ENCODE measurements at places on chromosomes 7 and 10.

DNA sequence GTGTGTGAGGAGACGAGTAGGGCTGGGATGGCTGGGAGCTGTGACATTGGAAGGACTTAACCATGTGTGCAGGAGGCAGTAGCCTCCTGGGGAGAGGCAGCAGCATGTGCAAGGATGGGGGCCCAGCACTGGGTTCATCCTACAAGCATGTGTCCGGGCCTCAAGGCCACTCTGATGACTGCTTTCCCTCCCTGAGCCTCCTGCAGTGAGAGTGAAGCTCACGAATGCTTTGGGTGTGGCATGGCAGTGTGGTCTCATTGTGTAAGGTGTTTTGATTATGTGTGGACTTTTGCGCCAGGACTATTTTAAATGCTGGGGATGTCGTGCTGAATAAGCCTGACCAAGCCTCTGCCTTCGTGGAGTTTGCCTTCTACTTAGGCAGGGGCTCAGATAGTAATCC, 122.0 kb upstream of the INSYN2A start:
- no peak for DNase-seq

DNA sequence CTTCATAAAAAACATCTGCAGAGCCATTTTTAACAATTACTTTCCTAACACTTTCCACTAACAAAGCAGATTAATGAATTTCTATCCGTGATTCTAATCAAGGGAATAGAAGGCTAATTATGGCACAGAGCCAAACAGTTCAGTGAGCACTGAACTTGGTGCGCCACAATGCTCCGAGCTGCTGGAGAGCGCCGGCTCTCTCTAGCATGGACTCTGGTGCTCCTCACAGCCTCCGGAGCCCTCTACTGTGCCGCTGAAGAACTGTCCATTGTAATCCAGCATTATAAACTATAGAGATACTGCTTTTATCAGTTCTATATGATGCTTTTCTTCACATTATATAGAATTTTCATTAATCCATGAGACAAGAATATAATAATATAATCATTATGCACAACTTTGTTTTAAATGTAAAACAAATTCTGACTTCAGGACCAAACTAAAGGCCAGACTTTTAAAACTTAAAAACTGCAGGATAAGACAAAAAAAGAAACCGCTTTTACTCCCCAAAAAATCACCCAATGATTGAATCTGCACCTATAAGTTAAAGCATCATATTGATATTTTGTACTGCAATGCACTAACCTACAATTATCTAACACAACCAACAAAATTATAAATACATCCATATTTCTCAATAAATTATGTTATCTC, 123.6 kb downstream of the RNF32 start:
- DNase-seq = no peak

- no peak for DNase-seq
These were observed 126.1 kb downstream of the TNS3 start for GRCh38 chr7:47455872-47456185.

DNA sequence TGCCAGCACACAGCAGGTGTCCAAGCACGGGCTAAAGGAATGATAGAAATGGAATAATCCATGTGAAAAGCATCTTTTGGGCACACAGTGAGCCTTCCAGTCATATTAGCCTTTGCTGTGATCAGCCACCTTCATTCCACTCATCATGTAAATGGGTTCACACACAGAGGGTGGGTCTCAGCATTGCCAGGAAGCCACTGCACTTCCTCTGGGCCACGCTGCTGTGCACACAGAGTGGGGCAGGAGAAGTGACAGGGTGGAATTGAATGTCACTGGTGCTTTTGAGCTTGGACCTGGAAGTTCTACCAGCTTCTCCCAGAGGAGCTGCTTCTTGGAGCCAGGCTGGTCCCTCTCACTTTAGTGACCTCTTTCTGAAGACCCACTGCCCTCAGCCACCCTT, 203.5 kb downstream of the USP6NL start:
- no peak for DNase-seq

- no peak for DNase-seq
These were observed 17.0 kb upstream of the ZMIZ1 start for GRCh38 chr10:79051766-79052165.

- no peak for DNase-seq
These were observed 330.8 kb downstream of the DPP6 start for GRCh38 chr7:154383045-154383444.

GRCh38 chr10:85847085-85847484, 519.5 kb downstream of the GRID1 start:
- no peak for DNase-seq

GRCh38 chr10:91049988-91050360, 129.1 kb upstream of the ANKRD1 start:
- DNase-seq = no peak

DNA sequence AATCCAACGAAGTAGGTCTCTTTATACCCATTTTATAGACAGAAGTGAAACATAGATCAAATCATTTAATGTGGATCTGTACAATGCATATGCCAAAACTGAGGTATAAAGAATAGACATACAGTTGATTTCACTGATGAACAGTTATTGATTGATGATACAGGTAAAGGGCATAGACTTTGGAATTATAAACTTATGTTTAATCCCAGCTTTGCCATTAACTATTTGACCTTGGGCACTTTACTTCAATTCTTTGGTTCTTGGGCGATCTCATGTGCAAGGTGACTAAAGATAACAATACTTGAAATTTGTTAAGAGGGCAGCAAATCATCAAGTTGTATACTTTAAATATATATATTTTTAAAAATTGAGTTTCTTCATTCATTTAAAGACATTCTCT, 28.6 kb downstream of the FRA10AC1 start:
- no peak for DNase-seq

GRCh38 chr10:76624470-76624869, 1013.1 kb downstream of the KCNMA1 start:
- no peak for DNase-seq

- no peak for DNase-seq
These were observed 118.7 kb upstream of the SEC61G start for GRCh38 chr7:54877683-54878082.

GRCh38 chr7:121901026-121901425, 28.1 kb downstream of the PTPRZ1 start:
- DNase-seq = no peak

GRCh38 chr10:33571616-33572015, 237.1 kb upstream of the NRP1 start:
- no peak for DNase-seq

- DNase-seq = no peak
These were observed 214.4 kb upstream of the CELF2 start for GRCh38 chr10:10803278-10803677.

GRCh38 chr7:93575555-93576399, 1.3 kb upstream of the CALCR start:
- DNase-seq = no peak

GRCh38 chr10:1410032-1410431, 327.3 kb downstream of the ADARB2 start:
- no peak for DNase-seq

DNA sequence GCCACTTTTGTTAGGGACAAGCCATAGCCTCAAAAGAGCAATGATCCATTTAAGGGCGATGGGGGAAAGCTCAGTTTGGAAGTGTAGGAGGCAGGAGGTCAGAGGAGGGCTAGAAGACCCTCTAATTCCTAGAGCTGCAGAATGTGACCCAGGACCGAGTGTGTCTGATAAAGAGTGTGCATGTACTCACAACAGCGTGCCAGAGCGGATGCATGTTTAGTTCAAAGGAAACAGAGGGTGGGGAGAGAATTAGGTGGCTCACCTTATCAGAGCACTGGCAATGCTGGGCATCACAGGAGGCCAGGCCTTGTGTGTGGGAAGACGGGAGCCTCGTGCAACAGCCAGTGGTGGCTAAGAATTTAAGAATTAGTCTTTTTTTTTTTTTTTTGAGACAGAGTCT, 133.9 kb upstream of the COBL start:
- no peak for DNase-seq

DNA sequence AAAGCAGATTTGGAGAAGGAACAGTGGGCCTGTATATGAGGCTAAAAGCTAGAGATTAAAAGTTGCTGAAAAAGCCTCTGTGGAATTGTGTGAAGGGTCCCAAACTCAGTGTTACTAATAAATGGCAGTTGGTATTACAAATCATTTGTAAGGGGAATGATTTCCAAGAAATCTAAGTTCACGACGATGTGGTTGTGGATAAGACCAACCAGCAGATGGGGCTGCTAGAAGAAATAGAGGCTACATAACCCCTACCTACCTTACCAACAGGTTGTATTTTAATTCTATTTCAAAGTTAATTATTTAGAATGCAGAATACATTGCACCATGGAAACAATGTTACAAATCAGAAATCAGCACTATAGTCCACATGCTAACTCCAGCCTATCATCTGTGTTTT, 377.1 kb downstream of the HPSE2 start:
- DNase-seq = no peak

- no peak for DNase-seq
These were observed 147.3 kb downstream of the NRCAM start for GRCh38 chr7:108308903-108309302.

GRCh38 chr10:84789026-84789425, 460.6 kb downstream of the CCSER2 start:
- DNase-seq = no peak

DNA sequence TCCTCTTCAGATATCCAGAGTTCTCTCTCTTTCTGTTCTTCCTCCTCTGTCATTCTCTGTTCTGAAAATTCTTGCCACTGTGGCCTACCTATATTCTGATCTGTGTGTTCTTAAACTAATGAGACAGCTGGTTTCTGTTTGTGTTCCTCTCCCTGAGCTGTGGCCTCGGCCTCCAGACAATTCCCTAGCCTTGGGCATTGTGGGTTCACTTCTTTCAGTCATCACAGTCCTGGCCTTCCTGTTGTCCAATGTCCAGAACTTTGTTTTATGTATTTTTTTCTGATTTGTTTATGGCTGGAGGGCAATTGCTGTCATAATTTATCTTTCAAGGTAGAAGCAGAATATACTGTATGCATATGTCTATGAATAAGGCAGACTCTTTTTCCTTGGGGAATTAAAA, 173.2 kb upstream of the MTPN start:
- DNase-seq = no peak

DNA sequence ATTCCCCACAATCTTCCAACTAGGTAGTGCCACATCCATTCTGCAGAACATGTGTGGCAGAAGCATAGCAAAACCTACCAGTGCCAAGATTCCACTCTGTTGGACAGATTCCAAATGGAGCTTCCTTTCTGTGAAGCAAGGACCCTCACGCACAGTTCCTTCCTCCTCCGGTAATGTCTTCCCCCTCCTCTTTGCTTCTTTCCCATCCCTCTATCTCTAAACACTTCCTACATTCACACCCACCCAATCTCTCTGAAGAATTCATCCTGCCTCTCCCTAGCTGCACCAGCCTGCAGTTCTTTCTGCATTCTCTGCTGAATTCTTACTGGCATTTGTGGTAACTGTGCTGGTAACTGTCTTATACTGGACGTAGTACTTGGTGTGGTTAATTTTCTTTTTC, 124.9 kb downstream of the RNLS start:
- DNase-seq = no peak

DNA sequence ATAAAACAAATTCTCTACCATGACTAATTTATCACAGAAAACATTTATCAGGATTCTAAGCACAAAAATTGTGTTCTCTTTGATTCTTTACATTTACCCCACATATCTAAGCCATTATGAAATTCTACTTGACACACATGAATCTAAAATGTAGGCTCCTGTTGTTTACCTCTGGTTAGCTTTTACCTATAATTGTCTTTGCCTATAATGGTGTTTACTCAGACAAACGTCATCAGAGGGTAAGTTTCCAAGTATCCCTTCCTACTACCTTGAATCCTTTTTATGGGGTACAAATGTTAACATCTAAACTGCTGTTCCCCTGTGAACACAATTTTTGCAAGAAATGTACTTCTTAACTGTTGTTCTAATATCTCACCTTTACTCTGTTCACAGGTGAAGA, 63.5 kb downstream of the MINDY3 start:
- DNase-seq = no peak
